Coronary artery (tissue), 2 donors: ENCODE measurements at places on chromosomes 12 and 14.
A peak's percentile ranks its signal among the peaks of the same experiment; 100 is the strongest.

GRCh38 chr12:31234955-31235867 lies 90.7 kb downstream of the SINHCAF start:
- DNase-seq = no peak

DNA sequence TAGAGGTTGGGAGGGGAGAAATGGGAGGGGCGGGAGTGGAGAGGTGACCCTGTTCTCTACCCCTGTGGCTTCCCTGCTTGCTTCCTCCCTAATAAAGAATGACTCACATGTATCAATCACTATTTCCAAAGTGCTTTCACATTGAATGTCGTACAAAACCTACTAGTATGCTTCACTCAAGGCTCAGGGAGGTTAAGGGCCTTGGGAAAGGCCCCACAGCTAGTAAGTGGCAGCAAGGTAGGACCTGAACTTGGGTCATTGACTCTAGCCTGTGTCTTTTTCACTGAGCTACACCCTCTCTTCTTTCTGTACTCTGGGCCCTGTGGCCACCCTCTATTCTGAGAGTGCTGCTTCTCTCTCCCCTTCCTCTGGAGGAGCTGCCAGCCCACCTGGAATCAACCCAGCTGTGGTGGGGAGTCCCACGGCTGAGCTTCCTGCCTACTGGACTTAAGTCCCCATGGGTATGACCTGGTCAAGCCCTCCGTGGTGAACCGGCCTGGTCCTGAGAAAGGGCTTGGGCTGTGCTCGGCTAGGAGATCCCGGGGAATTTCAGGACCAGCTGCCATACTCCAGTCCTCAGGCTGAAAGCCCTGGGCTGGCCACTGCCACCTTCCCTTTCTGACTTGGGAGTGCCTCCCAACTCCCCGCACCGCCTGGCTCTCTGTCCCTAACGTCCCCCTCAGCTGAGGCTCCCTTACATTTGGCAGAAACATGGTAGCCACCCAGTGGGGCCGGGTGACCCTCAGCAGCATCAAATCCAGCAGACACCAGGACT lies 13.0 kb downstream of the SLC48A1 start:
- DNase-seq = no peak

- no peak for DNase-seq
Measured at GRCh38 chr12:59444932-59445331, 150.9 kb upstream of the SLC16A7 start.

GRCh38 chr14:66623838-66624237 lies 115.9 kb downstream of the GPHN start:
- DNase-seq = no peak

DNA sequence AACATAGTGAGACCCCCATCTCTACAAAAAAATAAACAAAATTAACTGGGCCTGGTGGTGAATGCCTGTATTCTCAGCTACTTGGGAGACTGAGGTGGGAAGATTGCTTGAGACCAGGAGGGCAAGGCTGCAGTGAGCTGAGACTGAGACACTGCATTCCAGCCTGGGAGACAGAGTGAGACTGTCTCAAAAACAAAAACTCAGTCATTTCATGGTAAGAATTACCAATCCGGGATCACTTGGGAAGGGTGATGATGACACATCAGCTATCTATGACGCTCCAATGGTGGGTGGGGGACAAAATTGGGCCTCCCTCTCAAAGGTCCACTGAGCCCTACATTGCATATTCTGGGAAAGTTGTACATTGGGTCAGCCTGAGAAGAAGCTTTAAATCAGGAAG lies 47.7 kb downstream of the SERPINA3 start:
- DNase-seq = peak; percentile 12

DNA sequence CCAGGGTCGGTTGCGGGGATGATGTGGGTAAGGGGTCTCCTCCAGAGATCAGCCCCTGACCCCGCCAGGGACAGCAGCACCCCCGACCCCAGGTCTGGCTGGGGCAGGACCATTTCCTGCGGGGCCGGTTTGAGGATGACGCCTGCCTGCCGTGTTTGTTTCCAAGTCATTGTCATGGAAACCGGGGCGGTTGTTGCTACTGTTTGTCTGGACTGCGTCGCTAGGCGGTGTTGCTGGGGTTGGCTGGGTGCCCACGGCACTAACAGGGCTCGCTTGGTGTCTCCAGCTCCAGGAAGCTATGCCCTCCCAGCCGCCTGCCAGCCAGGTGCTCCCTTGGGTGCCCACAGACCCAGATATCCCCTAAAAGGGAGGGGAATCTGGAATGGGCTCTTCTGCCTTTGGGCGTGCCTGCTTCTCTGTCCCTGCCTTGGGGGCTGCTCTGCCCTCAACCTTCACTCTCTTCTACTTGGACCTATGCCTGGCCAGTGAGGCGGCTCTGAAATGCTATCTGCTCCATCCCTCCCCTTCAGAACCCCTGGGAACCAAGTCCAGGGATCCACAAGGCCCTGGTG lies 4.7 kb upstream of the CRIP1 start:
- peak; percentile 99 for DNase-seq

DNA sequence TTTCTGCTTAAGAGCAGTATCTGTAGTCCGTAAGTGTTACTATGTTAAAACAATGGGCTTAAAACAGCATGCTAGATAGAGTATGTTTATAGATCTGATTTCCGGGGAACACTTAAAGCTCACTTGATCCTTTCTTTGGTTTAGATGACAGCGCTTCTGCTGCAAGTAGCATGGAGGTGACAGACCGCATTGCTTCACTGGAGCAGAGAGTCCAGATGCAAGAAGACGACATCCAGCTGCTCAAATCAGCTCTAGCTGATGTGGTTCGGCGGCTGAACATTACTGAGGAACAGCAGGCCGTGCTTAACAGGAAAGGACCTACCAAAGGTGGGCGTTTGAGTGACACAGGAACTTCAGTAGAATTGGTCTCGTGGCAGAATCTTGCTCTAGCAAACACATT lies 57.5 kb downstream of the EML1 start:
- DNase-seq = no peak

- DNase-seq = no peak
Measured at GRCh38 chr12:40078266-40078665, 27.6 kb downstream of the SLC2A13 start.

- DNase-seq = no peak
Measured at GRCh38 chr14:43539210-43539609, 967.9 kb downstream of the FSCB start.

DNA sequence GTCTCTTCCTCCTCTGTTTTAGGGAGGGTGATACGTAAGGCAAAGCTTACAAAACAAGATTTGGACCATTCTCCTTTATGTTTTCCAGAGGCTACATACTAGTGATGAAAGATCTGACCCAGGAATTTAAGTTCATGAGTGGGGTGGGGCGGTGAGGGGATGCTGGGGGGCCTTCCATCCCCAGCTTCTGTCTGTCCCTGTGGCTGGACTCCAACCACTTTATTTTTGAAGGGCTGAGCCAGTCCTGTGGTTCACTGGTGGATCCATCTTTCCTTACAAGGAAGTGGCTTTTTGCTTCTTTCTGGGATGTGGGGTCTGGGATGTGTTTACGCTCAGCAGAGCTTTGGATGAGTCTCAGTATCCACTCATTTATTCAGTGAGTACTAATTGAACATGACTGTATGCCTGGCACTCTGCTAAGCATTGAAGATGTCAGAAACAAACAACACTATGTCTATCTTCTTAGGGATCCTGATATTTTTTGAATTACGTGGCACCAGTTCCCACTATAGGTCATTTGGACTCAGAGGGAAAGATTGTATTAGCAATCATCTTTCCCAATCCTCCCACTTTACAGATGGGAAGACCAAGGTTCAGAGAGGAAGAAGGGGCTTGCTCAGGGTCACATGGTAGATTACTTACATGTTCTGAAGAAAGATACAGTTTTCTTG lies 291.8 kb upstream of the TBX3 start:
- no peak for DNase-seq
